ENCODE measurements at places on chromosomes 1 and 21.

DNA sequence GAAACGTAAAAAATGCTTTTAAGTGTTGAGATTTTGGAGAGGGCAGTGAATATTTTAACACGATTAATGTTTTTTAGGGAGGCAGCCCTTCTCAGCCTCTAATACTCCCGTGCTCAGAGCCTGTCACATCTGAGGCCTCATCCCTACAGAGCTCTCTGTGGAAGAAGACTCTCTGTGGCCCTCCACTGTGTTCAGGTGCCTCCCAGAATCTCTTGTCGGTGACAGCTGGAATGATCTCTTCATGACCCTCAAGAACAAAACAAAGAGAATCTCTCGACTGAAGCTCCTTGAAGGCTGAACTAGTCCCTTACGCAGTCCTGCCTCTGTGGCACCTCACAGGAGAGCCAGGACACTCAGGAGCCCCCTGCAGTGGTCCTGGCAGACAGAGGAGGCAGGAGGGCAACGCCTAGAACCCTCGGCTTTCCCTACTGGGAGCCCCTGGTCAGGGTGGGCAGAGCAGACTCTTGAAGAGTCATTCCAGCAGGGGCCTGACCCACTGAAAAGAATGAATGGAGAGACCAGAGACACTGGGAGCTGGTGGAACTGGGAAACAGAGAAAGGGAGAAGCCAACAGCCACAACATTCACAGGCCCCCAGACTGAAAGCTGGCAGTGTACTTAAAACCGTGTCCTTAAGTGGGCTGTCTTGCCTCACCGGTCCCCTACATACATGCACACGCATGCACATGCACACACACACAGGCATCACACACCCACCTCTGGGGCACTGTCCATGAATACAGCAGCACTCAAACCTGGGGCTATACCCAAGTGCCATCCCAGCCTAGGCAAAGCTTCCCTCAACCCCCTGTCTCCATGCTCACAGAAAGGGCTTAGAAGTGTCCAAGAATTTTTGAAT lies 67.5 kb upstream of the ANGPTL1 start:
- no peak for DNase-seq

- no peak for DNase-seq
Measured at GRCh38 chr1:88394958-88395357, 289.1 kb upstream of the PKN2 start.

- no peak for DNase-seq
Measured at GRCh38 chr1:9340172-9340854, 47.6 kb downstream of the SPSB1 start.

DNA sequence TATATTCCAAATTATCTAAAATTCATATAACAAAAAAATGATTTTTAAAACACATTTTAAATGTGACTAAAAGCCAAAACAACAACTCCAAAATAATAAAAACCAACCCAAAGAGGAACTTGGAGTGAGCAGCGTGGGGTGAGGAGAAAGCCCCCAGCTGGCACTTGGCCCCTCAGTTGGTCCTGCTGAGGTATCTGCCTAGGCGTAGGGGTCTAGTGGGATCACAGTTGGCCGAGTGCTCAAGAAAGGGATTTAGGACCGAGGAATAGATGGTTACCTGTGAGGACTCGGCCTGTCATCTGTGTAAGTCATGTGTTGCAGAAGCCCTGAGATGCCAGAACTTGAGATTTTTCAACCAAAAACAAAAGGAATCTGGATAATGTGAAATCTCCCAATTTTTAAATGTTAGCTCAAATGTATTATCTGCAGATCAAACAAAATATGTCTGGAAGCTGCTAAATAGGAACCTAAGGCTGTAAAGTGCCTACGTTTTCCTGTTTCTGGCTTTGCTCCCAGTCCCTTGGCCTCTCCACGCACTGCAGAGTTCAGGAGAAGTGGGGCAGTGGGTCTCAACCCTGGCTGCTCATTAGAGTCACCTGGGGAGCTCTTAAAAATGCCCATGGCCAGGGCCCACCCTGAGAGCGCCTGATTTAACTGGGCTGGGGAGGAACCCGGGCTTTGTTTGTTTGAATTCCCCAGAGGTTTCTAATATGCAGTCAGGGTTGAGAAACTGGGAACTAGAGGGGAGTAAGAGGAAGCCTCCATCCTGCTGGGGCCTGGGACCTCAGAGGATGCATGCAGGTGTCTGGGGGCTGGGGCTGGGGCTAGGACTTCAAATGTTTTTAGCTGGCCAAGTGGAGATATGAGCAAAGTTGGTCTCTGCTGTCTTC lies 38.5 kb upstream of the LDLRAP1 start:
- no peak for DNase-seq

Data from activated naive CD8-positive, alpha-beta T cell treated with anti-CD3 and anti-CD28 coated beads, Interleukin-2, amount 50 U/mL, for 16 hours (primary cell).